ENCODE measurements at places on chromosomes 1 and 21.

GRCh38 chr1:208243527-208243966 is 637 bp downstream of the PLXNA2 start:
- DNase-seq, result no peak

GRCh38 chr21:25133939-25134338 is 473.3 kb downstream of the MRPL39 start:
- DNase-seq, result no peak

DNA sequence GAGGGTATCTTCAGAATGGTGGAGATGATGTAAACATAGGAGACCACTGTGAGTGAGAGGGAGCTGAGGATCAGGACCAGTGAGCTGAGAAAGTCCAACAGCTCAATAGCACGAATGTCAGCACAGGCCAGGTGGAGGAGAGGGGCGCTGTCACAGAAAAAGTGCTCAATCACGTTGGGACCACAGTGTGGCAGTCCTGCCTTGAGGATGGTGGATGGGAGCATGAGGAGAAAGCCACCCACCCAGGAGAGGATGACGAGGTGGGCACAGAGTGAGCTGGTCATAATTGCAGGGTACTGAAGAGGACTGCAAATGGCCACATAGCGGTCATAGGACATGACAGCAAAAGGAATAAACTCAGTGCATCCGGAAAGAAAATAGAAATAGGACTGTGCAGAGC is 8.1 kb downstream of the OR11L1 start:
- no peak for DNase-seq

DNA sequence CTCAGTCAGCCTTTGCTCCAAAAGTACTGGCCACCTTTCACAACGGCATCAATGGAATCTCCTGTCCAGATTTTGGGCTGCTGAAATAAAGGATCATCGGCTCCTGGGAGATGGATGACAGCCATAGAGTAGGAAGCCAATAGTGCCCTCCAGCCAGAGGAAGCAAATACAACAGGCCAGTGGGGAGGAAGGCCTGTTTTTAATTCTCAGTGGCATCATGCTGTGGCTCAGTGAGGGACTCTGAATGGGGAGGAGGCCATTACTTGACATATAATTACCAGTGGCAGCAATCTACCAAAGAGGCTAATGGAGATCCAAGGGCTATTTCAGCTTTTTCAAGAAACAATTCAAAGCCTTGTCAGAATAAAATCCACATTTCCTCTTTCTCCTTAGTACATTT is 26.7 kb downstream of the COLGALT2 start:
- no peak for DNase-seq

DNA sequence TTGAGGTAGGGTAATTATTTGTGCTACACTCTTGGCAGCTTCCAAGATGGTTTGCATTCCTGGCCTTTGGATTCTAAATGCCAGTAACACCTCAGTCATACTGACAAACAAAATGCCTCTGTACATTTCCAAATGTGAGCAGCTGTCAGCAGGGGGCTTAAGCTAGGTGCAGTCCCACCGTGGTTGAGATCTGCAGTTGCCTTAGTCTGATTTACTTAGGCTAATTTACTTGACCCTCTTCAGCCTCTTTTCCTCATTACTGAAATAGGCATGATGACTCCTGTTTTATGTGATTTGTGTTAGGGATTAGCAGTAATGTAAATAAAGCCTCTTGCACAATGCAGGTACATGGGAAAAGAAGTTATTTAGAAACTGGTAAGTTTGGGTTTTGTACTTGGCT is 13.5 kb upstream of the SPATA1 start:
- DNase-seq, result no peak

- no peak for DNase-seq
Observed at GRCh38 chr1:241611063-241611462, 29.1 kb downstream of the CHML start.

DNA sequence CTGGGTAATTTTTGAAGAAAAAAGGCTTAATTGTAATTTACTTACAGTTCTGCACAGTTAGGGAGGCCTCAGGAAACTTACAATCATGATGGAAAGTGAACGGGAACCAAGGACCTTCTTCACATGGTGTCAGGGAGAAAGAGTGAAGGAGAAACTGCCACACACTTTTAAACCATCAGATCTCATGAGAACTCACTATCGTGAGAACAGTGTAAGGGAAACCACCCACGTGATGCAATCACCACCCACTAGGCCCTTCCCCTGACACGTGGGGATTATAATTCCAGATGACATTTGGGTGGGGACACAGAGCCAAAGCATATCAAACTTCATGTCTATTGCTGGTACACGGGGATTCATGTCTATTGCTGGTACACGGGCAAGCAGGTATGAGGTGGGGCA is 5.3 kb upstream of the SFT2D2 start:
- DNase-seq, result no peak

DNA sequence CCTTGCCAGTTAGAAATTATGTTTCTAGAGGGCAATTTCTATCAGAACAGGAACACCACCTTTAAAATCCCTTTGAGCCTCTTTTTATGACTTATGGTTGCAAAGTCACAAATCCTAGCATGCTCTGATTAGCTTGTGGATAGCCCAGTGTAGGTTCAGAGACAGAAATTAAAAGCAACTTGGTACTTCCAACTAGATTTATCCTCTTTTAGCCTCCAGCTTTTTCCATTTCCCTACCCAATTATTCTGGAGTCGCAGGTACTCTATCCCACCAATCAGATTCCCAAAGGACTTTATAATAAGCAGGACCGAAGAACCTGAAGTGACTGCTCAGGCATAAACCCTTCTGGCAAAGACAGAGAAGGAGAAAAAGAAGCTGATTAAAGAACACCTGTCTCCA is 33.4 kb upstream of the LRRC53 start:
- DNase-seq, result no peak

DNA sequence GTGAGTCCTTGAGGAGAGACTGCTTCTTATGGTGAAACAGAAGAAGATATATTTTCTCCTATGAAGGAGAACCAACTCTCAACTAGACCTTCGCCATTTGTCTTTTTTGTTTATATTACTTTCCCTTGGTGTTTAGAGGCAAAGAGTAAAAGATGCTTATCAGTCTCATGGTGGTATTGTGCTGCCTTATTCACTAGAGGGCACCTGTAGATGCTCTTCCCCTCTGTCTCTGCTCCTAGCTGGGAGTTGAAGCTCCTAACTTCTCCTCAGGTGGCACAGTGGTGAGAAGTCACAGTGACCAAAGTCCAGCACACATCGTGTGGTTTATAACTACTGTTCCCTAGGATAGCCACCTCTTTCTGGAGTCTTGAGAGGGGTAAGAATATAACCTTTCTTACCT is 1359.6 kb downstream of the PLA2G4A start:
- no peak for DNase-seq

DNA sequence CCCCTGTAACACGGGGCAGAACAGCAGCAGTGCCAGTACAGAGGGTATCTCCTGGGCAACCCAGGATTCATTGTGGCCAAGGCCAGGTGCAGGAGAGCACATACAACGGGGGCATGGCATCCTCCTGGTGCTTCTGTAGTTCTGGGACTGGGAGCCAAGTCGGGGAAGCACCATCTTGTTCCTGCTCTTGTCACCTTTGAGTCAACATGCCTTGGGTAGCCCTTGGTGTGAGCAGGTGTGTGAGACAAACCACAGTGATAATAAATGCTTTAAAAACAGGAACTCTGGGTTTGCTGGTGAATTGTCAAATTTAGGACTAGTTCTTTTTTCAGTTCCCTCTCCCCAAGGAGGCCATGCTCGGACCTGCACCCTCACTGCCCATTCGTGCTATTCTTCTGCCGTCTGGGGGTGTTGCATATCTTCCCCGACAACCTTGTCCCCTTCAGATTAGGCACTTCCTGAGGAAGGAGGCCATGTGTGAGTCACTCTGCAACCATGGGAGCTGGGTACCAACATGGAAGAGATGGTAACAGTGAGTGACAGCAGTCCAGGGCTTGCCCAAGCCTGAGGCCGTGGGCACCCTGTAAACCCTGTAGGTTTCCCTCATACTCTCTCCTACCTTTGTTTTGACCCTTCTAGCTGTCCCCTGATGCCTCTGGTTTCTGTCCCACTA is 150.2 kb downstream of the GRIK3 start:
- no peak for DNase-seq

DNA sequence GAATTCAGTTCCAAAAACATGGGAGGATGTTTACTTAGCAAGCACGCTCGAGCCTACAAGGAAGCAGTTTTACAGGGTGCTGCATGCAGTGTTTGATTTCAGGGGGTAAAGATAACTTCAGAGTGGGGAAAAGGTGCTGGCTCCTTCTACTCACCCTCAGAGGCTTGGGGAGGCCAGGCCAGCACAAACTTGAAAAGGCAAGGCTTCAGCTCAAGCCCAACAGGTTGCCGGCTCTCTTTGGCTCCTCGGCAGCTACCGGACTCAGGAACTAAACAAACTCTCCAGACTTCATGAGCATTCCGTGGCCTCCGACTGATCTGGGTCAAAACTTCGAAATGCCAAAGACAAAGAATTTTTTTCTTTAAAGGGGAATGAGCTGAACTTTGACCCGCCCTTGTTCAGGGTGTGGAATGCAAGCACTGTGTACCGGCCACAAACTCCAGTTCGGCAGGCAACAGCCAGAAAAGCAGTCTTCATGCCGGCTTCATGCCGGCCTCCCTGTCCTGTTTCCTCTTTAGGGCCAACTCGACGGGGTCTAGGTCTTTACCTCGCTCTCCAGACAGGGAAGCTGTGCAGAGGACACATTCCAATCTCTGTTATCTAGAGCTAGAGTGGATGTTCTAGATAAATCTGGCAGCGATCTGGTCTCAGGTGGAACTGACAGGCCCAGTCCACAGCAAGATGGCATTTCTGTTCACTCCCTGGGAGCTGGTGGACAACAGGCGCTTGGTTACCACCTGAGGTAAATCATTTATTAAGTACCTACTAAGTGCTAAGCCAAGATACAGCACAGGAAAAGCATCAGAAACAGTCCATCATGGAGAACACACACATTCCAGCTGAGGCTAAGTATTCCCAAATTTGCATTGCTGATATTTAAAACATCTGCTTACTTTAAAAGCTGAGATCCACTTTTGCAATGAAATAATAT is 75.0 kb downstream of the CD46 start:
- DNase-seq, result no peak

GRCh38 chr1:63630666-63631065 is 37.5 kb downstream of the PGM1 start:
- DNase-seq, result no peak

GRCh38 chr1:159945483-159946241 is at the start of gene IGSF9:
Gene IGSF9 (minus strand): TSS chr1:159945613. CDS start chr1:159943454, 2,159 bp downstream.
- DNase-seq, result no peak

- DNase-seq, result no peak
Observed at GRCh38 chr1:180112984-180113647, 41.6 kb upstream of the QSOX1 start.
